ENCODE measurements at places on chromosomes 12 and 14.

DNA sequence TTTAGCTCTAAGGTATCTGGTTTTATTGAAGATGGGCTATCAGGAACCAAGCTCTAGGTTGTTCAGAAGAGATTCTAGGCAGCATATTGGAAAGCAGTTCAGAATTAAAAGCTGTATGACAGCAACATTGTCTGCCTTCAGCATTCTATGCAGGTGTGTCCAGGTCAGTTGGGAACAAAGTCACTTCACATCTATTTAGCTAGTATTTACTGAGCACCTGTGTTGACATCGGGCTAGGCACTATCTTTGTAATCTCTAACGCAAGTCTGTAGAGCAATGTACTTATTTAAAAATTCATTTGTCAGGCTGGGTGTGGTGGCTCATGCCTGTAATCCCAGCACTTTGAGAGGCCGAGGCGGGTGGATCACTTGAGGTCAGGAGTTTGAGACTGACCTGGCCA, 6.8 kb upstream of the EID3 start:
- DNase-seq: no peak

- DNase-seq: peak; percentile 73
These were observed at the start of gene RPL6 for GRCh38 chr12:112409064-112409905. Gene RPL6 (minus strand): TSS chr12:112409605. CDS start chr12:112408656, 949 bp downstream.

DNA sequence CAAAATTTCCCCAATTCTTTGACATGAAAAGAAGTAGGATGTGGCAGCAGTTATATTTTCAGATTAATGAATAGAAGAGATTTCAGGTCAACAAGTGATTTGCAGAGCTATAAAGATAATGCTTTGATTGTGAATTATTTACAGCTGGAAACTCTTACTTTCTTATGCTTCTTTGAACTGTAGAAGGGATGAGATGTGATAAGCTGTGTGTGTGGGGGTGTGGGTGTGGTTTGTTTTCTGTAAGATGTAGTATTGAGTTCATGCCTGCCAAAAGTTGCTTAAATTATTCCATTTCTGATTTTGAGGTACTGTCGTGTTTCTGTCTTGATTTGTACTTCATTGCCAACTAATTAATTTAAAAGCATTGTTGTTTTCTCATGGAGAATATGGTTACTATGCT, 22.7 kb downstream of the AEBP2 start:
- DNase-seq: no peak

DNA sequence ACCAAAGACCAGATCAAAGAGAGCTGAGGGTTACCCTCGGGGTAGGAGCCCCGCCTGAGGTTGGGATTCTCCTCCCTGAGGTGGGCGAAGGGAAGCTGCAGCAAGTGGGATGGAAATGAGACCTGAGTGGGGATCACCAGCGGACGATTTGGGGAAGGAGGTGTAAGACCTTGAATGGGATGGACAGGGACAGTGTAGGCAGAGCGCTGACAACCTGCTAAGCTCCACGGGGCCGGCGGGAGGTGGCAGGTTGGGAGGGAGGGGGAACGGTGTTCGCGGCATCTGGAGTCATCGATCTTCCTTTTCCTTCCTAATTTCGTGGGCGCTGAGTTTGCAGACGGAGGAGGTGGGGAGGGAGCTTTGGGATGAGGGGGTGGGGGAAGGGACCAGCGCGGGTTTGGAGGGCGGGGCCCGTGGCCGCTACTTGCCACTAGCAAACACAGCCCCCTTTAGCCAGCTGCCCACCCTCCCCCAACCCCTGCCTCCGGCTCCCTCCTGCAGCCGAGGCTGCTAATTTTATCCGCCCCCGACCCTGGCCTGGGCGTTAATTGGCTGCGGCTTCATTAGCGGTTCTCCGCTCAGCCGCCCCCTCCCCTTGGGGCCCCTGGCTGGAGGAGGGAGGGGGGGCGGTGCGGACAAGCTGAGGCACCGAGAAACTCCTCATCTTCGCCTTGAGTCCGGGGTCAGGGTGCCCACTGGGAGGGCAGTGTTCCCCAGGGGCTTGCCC, 2.8 kb upstream of the SHMT2 start:
- DNase-seq: no peak

DNA sequence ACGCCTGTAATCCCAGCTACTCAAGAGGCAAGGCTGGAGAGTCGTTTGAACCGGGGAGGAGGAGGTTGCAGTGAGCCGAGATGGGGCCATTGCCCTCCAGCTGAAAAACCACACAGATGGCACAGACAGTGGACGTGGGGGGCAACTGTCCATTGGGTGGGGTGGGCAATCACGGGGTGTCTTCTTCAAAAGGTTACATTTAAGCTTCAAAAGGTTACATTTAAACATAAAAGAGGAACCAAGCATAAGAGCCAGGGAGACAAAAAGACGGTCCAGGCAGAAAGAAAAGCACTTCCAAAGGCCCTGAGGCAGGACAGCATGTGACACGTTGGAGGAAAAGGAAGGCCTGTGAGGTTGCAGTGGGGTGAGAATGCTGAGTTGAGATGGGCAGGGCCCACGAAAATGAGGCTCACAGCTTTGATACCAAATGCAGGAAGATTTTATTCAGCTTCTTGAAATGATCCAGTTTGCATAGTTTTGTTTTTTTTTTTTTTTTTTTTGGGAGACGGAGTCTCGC, 10.7 kb downstream of the SCARB1 start:
- no peak for DNase-seq

GRCh38 chr12:130081117-130081805, 81.0 kb upstream of the FZD10 start:
- DNase-seq: no peak

DNA sequence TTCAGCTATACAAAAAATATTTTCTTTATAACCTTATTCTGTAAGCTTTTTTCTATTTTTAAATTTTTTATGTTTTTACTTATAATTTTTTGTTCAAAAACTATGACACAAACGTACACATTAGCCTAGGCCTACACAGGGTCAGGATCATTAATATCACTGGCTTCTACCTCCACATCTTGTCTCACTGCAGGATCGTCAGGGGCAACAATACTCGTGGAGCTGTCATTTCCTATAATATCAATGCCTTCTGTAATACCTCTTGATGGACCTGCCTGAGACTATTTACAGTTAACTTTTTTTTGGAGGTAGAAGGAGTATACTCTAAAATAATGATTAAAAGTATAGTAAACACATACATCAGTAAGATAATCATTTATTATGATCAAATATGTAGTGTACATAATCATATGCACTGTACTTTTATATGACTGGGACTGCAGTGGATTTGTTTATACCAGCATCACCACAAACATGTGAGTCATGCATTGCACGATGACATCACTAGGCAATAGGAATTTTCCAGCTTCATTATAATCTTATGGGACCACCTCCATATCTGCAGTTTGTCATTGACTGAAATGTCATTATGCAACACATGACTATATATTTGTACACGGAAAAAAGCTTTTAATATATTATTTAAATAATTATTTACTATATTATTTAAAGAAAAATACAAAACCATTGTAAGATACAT, 18.5 kb upstream of the PMCH start:
- peak; percentile 14 for DNase-seq

- peak; percentile 48 for DNase-seq
These were observed 210.0 kb downstream of the RASSF9 start for GRCh38 chr12:85626001-85626783.

DNA sequence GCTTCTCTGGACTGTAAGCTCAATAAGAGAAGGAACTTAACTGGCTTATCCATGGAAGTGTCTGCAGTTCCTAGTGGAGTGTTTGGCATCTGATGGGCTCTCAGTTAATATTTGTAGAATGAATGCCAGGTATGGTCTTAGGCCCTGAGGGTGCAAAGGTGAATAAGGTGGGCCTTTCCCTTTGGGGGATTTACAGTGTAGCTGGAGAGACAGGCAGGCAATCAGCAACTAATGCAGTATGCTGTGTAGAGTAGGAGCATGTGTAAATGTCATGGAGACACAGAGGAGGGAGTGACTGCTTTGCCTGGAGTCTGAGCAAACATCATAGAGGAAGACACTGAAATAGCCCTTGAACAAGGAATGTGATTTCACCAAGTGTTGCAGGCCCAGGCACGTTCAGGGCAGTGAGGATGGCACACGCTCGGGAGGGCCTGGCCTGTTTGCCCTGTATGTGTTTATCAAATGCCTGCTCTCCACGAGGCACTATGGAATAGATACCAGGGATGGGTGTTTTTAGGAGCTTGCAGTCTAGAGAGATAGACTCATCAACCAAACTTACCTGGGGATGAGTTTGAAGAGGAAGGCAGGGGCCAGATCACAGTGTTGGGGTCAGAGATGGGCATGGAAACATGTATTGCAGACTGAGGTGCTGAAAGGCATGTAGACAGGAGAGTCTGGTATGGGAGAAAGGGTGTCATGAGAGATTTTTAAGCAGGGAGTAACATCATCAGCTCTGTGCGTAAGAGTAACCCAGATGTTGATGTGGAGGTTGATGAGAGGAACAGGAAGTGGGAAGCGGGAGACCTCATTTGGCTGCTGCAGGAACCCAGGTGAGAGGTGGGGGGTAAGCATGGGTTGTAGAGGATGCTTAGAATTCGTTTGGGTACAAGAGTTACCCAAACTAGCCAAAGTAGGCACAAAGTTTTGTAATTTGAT, 54.1 kb downstream of the PLXNC1 start:
- DNase-seq: no peak

GRCh38 chr12:3266638-3267037, 189.5 kb downstream of the TSPAN9 start:
- DNase-seq: no peak

DNA sequence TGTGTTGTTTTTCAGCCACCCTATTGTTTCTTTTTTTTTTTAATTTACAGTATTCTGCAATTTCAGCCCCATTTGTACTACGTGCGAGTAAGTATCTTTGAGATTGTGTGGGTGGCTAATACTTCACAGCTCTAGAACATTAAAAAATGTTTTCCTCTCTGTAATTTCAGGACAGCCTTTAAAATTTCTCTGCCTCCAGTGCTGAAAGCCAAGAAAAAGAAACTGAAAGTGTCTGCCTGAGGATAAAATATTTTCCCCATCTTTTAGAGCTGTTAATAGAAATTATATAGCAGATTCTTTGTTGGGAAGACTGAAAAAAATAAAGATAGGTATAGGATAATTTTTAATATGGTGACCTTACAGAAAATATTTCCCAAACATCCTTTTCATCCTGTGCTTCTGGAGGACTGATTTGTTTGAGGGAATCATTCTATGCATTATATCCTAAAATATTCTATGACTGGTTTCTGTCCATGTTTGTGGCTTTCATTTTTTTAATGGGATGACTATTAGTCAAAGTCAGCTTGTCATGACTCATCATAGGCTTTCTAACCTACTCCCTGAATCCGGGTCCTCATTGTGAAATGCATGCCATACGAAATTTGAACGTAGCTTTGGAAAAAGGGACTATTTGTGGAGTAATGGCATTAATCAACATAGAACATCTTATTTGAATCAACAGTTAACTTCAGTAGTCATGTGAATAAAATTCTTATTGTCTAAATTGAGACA, 10.8 kb upstream of the TCTN2 start:
- peak; percentile 65 for DNase-seq

GRCh38 chr12:6468283-6468575, 2.2 kb downstream of the VAMP1 start:
- no peak for DNase-seq

DNA sequence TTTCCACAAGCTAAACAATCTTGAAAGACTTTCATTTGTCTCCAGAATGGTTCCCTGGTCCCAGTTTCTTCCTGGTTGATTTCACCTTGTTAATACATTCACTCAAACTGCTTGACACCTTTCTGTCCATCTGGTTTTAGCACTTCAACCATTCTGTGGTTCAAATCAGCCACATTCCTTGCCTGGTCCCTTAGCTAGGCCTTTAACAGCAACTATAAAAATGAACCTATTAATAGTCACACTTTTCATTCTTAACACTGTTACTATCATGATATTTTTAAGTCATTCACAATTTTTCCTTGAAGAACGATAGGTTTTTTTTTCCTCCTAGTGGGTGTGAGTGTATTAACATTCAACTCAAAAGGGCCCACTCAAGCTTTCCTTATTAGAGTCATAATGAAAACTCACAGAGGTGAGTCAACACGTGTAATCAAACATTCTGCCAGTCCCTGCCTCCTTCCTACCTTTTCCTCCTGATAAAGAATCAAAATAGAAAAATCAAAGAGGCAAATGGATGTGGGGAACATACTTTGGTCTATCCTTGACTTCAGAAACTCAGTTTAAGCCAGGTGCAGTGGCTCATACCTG, 34.4 kb upstream of the CCNT1 start:
- no peak for DNase-seq

GRCh38 chr14:37340353-37340752, 142.6 kb downstream of the MIPOL1 start:
- DNase-seq: no peak

DNA sequence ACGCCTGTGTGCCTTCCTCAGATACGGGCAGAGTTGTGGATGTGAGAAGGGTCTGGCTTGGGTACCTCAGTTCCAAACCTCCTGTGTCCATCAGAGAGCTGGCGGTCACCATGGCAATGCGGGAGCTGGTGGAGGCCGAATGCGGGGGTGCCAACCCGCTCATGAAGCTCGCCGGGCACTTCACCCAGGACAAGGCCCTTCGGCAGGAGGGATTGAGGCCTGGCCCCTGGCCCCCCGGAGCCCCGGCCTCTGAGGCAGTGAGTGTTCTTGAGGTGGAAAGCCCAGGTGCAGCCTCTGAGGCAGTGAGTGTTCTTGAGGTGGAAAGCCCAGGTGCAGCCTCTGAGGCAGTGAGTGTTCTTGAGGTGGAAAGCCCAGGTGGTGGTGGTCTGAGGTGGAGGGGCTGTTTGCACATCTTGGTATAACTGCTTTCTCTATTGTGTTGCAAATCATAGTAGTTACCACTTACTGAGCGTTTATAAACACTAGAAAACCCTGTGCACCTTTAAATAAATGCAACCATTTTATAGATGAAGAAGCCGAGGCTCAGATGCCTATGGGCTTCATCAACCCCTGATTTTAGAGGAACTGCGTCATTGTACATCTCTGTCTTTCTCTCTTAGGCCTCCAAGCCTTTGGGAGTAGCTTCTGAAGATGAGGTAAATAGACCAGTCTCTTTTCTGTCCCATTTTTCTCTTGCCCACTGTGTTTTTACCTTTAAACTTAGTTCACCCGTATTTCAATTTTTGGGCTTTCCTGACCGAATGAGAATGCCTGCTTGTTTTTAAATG, 976 bp downstream of the PEX5 start:
- no peak for DNase-seq

GRCh38 chr12:26627335-26627734, 205.7 kb downstream of the ITPR2 start:
- no peak for DNase-seq

DNA sequence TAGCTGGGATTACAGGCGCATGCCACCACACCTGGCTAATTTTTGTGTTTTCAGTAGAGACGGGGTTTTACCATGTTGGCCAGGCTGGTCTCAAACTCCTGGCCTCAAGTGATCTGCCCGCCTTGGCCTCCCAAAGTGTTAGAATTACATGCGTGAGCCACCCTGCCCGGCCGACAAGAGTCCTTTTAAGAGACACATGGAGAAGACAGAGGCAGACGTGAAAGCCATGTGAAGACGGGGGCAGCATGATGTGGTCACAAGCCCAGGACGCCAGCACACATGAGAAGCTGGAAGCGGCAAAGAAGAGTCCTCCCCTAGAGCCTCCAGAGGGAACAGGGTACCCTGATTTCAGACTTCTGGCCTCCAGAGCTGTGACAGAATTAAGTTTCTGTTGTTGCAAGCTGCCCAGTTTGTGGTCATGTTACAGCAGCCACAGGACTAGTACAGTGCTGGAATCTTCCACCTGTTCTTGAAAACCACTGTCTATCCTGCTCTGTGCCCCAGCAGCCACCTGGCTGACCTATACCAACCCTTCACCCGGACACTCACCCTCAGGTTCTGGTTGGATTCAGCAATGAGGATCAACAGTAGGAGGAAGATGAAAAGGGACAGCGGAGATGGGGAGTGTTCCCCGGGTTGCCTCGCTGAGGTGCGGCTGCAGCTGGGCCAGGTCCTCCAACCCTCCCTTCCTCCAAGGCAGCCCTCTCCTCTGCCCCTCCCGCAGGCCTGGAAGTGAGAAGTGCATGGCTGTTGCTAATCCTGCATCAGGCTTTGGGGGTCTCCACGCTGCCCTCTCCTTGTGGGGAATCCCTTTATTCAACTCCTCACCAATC, 16.9 kb downstream of the VPS37B start:
- peak; percentile 25 for DNase-seq
